ENCODE measurements at places on chromosomes 11 and 22.

DNA sequence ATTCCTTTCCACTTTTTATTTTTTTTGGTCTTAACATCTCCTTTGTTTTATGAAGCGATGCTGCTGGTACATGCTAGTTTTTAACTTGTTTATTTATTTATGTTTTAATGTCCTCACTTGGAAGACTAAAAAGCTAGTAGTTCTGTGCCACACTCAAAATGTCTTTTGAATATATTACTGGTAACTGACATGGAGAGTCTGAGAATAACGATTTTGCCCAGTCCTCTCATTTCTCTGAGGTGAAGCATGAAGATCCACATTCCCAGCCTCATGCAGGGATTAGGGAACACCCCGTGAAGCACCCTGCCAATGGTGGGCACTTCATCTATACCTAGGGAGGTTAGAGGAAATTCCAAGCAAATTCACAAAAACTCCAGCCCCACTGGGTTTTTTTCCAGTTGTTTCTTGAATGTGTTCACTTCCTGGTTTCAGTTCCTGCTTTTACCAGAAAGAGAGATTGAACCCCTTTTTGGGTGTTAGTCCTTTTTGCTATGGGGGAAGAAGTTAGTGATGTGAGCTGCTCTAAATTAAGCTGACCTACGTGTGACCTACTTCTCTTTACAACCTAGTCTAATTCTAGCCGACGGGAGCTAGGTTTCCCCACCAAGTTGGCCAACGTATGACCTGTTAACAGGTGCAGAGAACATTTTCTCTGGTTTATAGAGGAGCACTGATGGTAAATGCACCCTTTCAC lies 106.1 kb downstream of the SLC1A2 start:
- no peak for DNase-seq

GRCh38 chr11:130386056-130386455 lies 42.4 kb downstream of the ADAMTS8 start:
- DNase-seq, result peak; percentile 73

- no peak for DNase-seq
Measured at GRCh38 chr22:50706481-50707125, 31.4 kb upstream of the ACR start.

DNA sequence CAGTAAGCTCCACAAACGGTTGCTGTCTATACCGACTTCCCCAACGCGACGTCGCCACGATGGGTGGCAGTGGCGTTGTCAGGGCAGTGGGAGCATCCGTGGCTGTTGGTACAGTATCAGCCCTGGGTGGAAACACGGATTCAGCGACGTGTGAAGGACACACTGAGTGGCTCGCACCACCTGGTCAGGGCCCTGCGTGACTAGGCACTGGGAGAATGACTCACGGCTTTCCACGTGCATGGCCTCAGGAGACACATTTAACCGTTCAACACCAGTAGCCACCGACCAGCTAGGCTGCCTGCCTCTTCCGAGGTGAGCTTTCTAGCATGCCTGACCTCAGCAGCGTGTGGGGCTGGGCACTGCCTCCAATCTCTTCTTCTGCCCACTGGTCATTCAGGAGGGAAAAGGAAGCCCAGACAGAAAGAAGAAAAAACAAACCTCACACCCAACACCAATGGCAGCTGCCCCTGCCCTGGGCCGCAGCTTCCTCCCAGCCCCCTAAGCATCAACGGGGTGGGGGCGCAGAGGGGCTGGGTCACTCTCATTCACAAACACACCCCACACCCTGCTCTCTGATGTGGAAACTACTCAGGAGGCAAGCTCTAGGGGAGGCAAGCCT lies 59.0 kb downstream of the MYH9 start:
- peak; percentile 88 for DNase-seq

DNA sequence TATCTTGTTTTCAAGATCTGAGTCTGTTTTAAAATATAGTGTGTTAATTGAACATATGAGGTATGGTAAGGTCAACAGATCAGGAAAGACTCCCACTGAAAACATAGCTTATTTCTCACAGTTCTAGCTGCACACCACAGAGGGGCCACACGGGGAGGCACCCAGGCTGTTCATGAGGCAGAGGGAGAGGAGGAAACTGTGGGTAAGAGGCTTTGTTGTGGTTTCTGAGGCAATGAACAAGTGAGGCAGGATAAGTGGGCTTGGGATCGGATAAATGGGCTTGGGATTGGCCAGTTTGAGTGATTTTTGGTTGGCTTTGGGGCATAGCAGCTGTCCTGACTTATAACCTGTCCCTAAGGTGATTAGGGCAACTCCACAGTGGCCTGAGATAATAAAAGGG lies 242.1 kb downstream of the LUZP2 start:
- DNase-seq, result no peak

DNA sequence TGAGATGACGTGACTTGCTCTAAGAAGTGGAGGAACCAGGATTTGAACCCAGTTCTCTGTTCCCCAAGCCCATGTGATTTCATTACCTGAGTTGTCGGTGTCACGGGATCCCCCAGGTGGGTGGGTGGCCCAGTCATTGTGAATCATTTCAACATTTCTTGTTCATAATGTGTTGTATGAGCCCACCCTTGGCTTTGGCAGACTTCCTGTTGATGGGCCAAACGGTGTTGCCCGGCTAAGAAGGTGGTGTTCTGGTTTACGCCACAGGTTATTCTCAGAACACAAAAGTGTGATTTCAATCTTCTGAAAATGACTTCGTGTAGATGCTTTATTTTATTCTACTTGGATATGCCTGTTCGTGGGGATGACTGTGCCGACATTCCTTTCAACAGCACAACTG lies 21.6 kb upstream of the ST14 start:
- no peak for DNase-seq

DNA sequence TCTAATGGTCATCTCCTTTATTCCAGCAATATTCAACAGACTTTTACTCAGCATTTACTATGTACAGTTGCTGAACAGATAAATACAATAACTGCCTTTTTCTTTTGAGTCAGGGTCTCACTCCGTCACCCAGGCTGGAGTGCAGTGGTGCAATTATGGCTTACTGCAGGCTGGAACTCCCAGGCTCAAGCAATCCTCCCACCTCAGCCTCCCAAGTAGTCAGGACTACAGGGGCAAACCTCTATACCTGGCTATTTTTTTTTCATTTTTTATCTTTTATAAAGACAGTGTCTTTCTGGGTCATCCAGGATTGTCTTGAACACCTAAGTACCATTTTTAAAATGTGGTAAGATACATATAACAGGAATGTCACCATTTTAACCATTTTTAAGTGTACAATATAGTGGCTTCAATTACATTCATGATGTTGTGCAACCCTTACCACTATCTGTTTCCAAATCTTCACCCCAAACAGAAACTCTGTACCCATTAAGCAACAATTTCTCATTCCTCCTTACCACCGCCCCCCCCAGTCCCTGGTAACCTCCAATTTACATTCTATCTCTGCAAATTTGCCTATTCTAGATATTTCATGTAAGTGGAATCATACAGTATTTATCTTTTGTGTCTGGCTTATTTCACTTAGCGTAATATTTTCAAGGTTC lies 67.8 kb downstream of the MIAT start:
- no peak for DNase-seq

GRCh38 chr22:25966448-25966913 lies 202.8 kb upstream of the SEZ6L start:
- DNase-seq, result no peak

GRCh38 chr11:103659743-103660142 lies 376.7 kb upstream of the DDI1 start:
- peak; percentile 24 for DNase-seq

GRCh38 chr11:108253176-108253575 lies 30.3 kb downstream of the ATM start:
- DNase-seq, result peak; percentile 8

GRCh38 chr11:44986315-44986714 lies 35.6 kb upstream of the TP53I11 start:
- no peak for DNase-seq

DNA sequence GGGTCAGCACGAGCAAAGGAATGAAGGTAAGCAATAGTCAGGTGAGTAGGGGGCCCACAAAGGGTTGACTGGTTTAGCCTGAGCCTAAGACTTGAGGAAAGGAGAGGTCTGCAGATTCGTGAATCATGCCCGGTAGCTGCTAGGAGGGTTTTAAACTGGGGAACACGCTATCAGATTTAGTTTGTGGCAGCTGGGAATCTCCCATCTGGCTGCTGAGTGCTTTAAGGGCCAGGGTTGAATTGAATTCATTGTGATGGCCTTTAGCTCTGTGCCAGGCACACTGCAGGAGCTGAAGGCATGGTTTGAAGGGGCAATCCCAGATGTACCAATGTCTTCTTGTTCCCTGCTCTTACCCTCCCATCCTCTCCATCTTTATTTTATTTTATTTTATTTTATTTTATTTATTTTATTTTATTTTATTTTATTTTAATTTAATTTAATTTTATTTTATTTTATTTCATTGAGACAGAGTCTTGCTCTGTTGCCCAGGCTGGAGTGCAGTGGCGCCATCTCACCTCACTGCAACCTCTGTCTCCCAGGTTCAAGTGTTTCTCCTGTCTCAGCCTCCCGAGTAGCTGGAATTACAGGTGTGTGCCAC lies 1.9 kb upstream of the NECTIN1 start:
- no peak for DNase-seq

DNA sequence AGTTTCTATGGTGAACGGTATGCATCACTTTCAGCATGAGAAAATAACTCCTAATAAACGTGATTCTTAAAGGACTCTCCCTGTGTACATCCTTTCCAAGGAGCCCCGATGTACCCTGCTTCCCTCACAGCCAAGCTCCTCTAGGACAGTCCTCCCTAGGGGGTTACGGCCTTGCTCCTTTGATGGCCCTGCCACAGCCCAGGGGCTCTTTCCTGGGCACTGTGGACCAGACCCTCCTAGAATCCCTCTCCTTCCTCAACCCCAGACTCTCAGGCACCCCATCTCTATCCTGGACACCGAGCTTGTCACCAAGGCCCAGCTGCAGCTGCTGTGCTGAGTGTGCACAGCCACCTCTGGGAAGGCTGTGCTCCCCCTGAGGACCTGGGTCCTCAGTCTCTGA lies 3.9 kb upstream of the SAMM50 start:
- no peak for DNase-seq

- DNase-seq, result peak; percentile 16
Measured at GRCh38 chr11:81674211-81674610, 1059.5 kb downstream of the FAM181B start.

DNA sequence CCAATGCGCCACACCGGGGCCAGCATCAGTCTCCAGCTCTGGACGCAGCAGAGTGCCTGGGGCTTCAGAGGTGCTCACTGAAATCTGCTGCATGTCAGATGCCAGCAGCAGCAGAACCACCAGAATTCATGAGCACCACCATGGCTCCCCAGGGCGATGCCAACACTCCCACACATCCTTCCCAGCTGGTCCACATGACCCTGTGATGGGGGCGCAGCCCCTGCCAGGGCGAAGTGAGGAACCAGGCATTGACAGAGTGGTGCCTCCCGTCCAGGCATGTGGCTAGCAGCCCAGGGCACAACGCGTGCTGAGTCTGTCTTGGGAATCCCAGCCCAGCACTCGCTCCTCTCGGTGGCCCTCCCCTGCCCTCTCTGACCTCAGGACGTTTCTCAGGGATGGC lies 80.4 kb downstream of the DHCR7 start:
- DNase-seq, result no peak

- no peak for DNase-seq
Measured at GRCh38 chr11:66815646-66816045, 27.6 kb upstream of the RCE1 start.

DNA sequence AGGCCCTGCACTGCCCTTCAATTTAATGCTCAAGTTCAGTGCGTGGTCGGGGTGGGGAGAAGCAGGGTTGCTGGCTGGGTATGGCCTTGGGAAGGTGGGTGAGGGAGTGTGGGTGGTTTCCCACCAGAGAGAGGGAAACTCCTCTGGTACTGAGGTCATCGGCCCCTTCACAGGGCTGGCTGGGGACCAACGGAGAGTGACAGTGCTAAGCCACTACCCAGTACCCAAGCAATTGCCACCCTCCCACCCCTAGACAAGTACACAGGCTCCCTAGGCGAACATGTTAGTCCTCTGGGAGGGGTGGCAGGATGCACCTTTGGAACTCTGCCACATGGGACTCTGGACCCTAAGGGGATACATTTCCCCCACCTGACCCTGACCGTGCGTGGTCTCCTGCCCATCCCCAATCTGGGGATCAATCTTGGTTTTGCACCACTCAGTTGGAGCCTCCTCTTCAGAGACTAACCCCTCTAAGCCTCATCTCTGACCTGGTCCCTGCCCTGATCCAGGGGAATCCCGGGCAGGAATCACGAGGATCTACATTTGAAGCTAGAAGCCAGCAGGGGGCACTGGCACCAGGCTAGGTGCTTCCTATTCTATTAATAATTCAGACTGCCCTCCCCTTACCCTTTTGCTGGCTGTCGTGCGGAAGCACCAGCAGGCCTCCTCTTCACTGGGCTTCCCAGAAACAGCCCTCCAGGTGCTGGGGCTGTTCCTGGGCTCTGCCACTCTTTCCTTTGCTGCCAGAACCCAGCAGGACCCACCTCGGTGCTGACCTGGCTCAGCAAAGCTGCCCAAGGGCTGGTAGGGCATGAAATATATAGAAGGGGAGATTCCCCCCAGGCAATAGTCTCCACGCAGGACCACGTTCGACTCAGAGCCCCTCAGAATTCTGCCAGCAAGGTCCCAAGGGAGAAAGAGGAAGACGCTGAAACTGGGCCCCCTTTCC lies 377.7 kb downstream of the TENM4 start:
- DNase-seq, result no peak

GRCh38 chr11:199782-200181 lies 6.9 kb downstream of the SCGB1C1 start:
- DNase-seq, result no peak

DNA sequence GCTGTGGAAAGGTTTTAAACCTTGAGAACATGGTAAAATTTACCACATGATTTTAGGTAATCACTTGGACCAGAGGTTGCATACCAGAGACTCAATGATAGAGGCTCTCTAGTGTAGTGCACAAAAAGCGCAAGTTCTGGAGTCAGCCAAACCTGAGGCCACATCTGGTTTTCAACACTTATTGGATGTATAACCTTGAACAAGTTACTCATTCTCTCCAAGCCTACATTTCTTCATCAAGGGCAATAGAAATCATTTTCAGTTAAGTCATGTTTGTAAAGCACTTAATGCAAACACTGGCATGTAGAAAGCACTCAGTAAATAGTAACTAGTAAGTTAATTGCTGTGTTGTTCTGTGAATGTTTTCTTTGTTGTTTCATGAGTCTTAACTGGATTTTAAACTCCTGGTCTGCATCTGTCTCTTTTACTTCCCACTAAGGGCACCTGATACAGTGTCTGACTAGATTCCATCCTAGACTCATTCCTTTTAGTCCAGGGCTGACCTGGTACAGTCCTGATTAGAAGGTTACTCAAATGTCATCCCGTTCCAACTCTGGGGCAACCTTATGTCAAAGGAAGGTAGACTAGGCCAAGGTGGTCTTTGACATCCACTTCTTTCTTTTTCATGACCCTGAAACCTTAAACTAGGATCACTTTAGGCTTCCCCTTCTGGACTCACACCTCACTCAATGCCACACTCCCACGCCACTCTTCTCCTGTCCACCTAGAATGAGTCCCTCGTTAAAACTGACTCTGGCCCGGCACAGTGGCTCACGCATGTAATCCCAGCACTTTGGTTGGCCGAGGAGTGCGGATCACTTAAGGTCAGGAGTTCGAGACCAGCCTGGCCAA lies 34.5 kb upstream of the EED start:
- DNase-seq, result no peak

Data from fibroblast of skin of right biceps (primary cell).